ENCODE measurements at places on chromosomes 7 and 10. TPM values are rescaled to one million over a fixed set of nuclear protein-coding genes. Genes with fewer than 3 reads are reported as not detected.

- no peak for DNase-seq
Measured at GRCh38 chr10:89275383-89275782, 23.8 kb upstream of the LIPA start.

GRCh38 chr10:124120410-124121061, 27.1 kb upstream of the CHST15 start:
- no peak for DNase-seq

GRCh38 chr7:50633414-50633710, 68.2 kb upstream of the DDC start:
- no peak for DNase-seq

- no peak for DNase-seq
Measured at GRCh38 chr10:122376364-122376961, 2.0 kb downstream of the PLEKHA1 start.

GRCh38 chr7:155857141-155857540, 44.9 kb upstream of the SHH start:
- DNase-seq: no peak

DNA sequence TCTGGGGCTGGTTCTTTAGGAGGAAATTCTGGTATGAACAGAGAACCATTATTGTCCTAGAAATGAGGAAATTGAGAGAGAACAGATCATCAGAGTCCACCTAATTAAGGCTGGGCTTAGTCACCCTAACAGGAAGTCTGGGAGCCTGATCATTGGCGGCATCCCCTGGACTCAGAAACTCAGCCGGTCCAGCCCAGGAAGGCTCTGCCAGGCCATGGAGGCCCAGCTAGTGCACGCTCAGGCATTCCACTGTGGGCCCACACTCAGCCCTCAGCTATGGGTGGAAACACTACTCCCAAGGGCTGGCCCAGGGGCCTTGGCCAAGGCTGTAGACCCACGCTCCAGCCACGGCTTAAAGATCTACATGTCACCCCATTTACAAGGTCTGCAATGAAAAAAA, 109.2 kb downstream of the PTPN20 start:
- no peak for DNase-seq

GRCh38 chr10:97550336-97551149, 22.0 kb upstream of the ANKRD2 start:
- DNase-seq: no peak

Gene IL6
- total RNA-seq: 40.4 TPM

Gene CYP2E1
- 0.17 TPM for total RNA-seq

Gene PAPSS2
- total RNA-seq: 24.4 TPM

Gene ATRNL1
- total RNA-seq: 11.7 TPM

Gene CRPPA
- total RNA-seq: 1.8 TPM

Gene STK32C
- 13.0 TPM for total RNA-seq

Gene PLPP4
- total RNA-seq: 3.9 TPM
